AG09319 (cell line): ENCODE measurements at places on chromosomes 7 and 10.

DNA sequence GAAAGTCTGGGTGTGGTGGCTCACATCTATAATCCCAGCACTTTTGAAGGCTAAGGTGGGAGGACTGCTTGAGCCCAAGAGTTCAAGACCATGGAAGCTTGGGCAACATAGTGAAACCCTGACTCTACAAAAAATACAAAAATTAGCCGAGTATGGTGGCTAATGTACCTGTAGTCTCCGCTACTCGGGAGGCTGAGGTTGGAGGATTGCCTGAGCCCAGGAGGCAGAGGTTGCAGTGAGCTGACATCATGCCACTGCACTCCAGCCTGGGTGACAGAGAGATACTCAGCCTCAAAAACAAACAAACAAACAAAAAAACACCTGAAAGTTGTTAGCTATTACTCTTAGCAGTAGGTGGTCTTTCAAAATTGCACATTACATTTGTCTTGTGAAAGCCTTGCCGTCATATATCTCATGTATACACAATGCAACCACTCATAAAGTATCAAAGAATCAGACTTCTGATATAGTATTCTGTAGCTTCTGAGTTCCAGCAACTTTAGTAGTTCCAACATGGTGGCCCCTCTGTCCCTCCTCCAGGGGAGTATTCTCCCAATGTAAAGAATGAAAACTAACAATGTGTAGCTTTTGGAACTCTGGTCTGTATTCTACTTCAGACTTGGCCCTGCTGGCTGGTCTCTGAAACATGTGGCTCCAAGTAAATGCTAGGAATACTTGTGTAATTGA is 101.5 kb downstream of the ZNF92 start:
- DNase-seq = no peak

GRCh38 chr7:92809397-92809759 is 27.0 kb downstream of the CDK6 start:
- DNase-seq = no peak

DNA sequence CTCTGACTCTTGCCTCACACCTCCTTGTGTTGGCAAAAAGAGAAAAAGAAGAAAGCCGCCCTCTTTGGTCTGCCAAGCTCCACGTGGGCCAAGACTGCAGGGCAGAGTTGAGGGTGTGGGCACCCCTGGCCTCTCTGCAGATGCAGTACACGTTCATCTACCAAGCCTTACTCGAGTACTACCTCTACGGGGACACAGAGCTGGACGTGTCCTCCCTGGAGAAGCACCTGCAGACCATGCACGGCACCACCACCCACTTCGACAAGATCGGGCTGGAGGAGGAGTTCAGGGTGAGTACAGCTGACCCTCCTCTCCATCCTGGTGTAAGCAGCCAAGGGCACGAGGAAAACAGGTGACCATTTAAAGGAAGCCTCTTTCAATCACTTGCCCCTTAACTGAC is 56.1 kb downstream of the MKI67 start:
- no peak for DNase-seq

- DNase-seq = no peak
These were observed 291.0 kb upstream of the KMT2E start for GRCh38 chr7:104723001-104723400.

DNA sequence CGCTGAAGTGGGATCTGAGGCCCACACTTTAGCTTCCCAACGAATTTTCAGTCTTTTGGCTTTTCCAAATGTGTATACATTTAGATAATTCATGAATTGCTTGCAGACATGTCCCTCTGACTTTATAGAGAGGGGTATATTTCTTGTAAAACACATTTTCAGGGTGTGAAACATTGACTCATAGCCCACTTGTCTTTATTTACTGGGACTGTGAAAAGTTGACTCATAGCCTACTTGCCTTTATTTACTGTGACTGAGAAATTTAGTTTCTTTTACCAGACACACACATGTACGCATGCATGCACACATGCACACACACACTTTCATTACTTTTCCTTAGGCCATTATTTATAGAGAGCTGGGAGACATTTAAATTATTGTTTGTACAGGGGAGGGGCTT is 79.1 kb downstream of the VTI1A start:
- DNase-seq = no peak
